ENCODE measurements at places on chromosomes 1 and 21.
A peak's percentile ranks its signal among the peaks of the same experiment; 100 is the strongest.

- DNase-seq = no peak
These were observed 161.7 kb downstream of the FCRL5 start for GRCh38 chr1:157390651-157391050.

DNA sequence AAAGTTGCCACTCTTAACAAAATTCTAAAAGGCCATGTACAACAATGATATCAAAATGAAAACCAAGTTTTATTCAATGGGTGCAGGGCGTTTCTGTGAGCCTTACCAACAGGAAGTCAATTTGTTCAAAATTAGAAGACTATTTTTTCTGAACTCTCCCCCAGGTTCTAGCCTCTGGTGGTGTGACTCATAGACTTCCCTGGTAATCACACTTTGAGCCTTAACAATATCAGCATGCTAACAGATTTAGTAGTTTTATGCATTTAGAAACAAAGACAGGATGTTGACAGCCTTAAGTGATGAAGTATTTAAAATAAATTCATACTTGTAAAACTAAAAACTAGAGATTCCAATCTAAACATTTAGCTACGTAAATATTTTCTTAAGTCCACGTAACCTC, 88.4 kb downstream of the LRRC8C start:
- DNase-seq = peak; percentile 88

GRCh38 chr1:24954631-24955030, 24.6 kb upstream of the RUNX3 start:
- no peak for DNase-seq

DNA sequence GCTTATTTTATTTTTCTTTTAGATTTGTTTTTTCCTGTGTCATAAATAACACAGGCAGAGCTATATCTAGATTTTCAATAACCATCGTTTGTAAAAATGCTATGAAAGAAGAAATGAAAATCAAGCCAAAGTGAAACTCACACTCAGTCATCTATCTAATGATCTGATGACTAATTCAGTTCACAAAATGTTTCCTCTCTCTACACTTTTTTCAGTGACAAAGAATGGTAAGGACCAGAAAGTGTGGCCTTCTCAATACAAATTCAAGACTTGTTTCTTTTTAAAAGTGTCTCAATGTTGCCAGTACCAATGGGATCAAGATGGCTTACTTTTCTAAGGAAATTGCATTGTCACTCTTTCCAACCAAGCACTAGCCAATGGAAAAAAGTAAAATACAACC, 282.8 kb upstream of the PKN2 start:
- peak; percentile 59 for DNase-seq

GRCh38 chr1:166876540-166876838, 425 bp upstream of the TADA1 start:
- no peak for DNase-seq
